ENCODE measurements at places on chromosomes 4 and X. TPM values are rescaled to one million over a fixed set of nuclear protein-coding genes. Genes with fewer than 3 reads are reported as not detected.

- no peak for DNase-seq
Observed at GRCh38 chr4:158622251-158622650, 49.4 kb downstream of the C4orf46 start.

GRCh38 chr4:164192844-164193243, 561.1 kb upstream of the SMIM31 start:
- DNase-seq, result no peak

GRCh38 chrX:153388722-153389459, 12.3 kb downstream of the PNMA6E start:
- no peak for DNase-seq

- DNase-seq, result no peak
Observed at GRCh38 chrX:47158131-47158530, 13.1 kb downstream of the RBM10 start.

- no peak for DNase-seq
Observed at GRCh38 chrX:29902004-29902403, 313.4 kb upstream of the MAGEB2 start.

Gene CT45A1
- not detected for polyA plus RNA-seq

Measured in lung (tissue), 17 donors.